Naive thymus-derived CD8-positive, alpha-beta T cell (primary cell): ENCODE measurements at places on chromosomes 16 and 17. TPM values are rescaled to one million over a fixed set of nuclear protein-coding genes. Genes with fewer than 3 reads are reported as not detected.

DNA sequence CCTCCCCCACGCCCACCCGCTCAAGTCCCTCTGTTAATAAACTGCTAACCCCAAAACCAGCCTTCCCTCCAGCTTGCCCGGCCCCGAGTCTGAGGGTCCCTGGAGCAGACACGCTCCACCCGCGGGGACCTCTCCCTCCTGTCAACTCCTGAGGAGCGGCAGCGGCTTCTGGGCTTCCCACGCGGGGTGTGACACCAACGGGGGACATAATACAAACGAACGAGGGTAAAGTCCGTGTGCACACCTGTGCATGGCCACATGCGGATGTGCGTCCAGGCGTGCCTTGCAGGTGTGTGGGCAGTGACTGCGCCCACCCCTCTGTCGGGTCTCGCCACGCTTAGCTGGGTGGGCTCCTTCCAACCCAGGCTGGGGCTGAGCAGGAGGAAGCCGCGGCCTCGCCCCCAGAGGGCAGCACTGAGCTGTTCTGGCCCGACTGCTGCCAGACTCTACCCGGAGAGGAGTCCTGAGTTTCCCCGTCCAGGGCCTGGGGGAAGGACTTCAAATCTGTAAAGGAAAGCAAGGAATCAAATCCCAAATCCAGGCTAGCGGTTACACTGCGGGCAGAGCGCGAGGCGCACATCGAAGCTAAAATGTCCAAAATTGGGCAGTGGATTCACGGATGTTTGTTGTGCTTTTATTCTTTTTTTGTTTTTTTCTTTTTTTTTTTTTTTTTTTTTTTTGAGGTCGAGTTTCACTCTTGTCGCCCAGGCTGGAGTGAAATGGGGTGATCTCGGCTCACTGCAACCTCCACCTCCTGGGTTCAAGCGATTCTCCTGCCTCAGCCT lies 24.2 kb upstream of the KRT17 start:
- DNase-seq = peak; percentile 67
- peaks cover 10% of the 10 kb centered on the region for H3K4me1 ChIP-seq
- no peaks in the 10 kb centered on the region for H3K36me3 ChIP-seq
- no peaks in the 10 kb centered on the region for H3K27me3 ChIP-seq
- H3K27ac ChIP-seq = peak overlapping the region; percentile 93

DNA sequence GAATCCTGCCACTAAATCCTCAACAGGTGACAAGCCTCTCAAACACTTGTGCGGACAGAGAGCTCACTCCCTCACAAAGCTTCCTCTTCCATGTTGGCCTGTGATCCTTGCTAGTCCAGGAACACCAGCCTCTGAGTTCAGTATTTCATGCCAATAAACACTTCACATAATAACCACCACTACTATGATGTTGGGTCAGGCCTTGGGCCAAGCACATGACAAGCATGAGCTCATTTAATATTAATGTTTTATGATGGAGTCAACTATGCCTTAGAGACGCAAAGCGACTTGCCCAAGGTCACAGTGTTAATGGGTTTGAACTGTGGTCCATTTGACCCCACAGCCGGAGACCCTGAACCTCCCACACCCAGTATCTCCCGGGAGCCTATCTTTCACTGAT lies 129.1 kb downstream of the GAS7 start:
- no peak overlapping the region for H3K27ac ChIP-seq
- H3K36me3 ChIP-seq = peaks cover 4% of the 10 kb centered on the region
- no peaks in the 10 kb centered on the region for H3K4me1 ChIP-seq
- no peak overlapping the region for H3K4me3 ChIP-seq
- no peak for DNase-seq

GRCh38 chr17:70078549-70078948 lies 3.5 kb downstream of the KCNJ16 start:
- DNase-seq = no peak
- peaks cover under 1% of the 10 kb centered on the region for H3K27me3 ChIP-seq
- H3K36me3 ChIP-seq = no peaks in the 10 kb centered on the region
- no peaks in the 10 kb centered on the region for H3K4me1 ChIP-seq

DNA sequence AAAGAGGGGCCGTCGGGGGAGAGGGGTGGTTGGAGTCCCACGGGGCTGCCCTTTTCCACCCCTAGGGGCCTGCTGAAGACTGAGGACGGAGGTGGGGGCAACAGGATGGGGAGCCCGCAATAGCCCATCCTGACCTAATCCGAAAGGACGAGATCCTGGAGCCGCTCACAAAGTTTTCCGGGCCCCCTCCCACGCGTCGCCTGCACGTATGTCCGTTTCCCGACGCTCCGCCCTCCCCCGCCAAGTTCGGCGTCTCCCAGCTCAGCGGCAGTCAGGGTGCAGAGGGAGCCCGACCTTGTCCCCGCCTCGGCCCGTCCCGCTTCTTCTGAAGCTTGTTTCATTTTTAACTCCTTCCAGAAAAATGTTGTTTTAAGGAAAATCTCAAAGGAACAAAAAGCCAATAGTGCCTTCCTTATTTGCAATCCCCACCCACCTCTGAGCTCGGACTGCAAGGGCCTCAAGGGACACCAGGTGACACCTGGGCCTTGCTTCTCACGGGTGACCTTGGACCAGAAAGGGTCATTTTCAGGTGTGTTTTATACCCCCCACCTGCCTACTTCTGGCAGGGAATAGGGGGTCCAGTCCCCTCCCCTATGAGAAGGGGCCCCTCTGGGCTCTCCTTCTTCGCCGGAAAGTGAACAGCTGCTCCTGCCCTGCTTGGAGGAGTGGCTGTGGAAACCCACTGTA lies 3.4 kb upstream of the ZNF423 start:
- peaks cover 16% of the 10 kb centered on the region for H3K27me3 ChIP-seq
- DNase-seq = no peak
- no peaks in the 10 kb centered on the region for H3K36me3 ChIP-seq
- peak overlapping the region; percentile 60 for H3K4me3 ChIP-seq
- H3K4me1 ChIP-seq = peaks cover 11% of the 10 kb centered on the region
- no peak overlapping the region for H3K27ac ChIP-seq

- no peak overlapping the region for H3K27ac ChIP-seq
- no peaks in the 10 kb centered on the region for H3K4me1 ChIP-seq
- H3K36me3 ChIP-seq = no peaks in the 10 kb centered on the region
- H3K4me3 ChIP-seq = no peak overlapping the region
- H3K27me3 ChIP-seq = no peaks in the 10 kb centered on the region
Observed at GRCh38 chr17:50799582-50799981, 32.3 kb upstream of the ANKRD40CL start.

GRCh38 chr17:78294776-78295175 lies 63.3 kb downstream of the TMEM235 start:
- no peak overlapping the region for H3K27ac ChIP-seq
- H3K4me3 ChIP-seq = no peak overlapping the region
- H3K36me3 ChIP-seq = no peaks in the 10 kb centered on the region

- H3K4me1 ChIP-seq = peaks cover 39% of the 10 kb centered on the region
- no peaks in the 10 kb centered on the region for H3K36me3 ChIP-seq
- DNase-seq = peak; percentile 72
- peak overlapping the region; percentile 77 for H3K4me3 ChIP-seq
- peak overlapping the region; percentile 27 for H3K27ac ChIP-seq
Observed at GRCh38 chr17:55413825-55414489, 7.7 kb downstream of the MMD start.

DNA sequence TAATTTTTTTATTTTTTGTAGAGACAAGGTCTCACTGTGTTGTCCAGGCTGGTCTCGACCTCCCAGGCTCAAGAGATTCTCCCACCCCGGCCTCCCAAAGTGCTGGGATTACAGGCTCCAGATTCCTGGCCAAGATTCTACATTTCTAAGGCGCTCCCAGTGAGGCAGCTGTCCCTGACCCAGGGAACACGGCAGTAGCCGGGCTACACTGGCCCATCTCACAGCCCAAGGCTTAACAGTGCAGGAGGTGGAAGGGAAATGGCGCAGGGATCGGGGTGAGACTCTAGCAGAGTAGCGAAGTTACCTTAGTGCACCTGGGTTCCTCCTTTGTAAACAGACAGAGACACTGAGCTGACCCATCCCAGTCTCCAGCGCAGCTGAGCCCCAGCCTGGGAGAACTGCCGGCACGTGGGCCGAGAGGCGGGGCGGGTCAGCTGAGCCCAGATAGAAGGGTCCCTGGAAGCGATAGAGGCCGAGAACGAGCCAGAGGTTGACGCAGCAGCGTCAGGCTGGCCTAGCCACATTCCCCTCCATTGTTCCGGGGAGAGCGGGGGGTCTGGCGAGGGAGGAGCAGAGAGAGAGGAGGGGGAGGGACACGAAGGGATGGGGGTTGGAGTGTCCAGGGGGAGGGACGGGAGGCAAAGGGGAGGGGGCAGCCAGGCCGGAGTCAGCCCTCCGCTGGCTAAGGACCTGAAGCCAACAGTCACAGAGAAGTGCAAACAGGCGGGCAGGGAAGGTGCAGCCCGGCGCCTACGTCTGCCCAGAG lies 2.5 kb downstream of the CARHSP1 start:
- no peak for DNase-seq
- H3K27me3 ChIP-seq = no peaks in the 10 kb centered on the region
- peak overlapping the region; percentile 74 for H3K27ac ChIP-seq
- H3K4me3 ChIP-seq = peak overlapping the region; percentile 80
- H3K4me1 ChIP-seq = peaks cover 38% of the 10 kb centered on the region
- H3K36me3 ChIP-seq = peaks cover 1% of the 10 kb centered on the region

- H3K4me1 ChIP-seq = peaks cover 20% of the 10 kb centered on the region
- no peak overlapping the region for H3K27ac ChIP-seq
- H3K36me3 ChIP-seq = no peaks in the 10 kb centered on the region
- DNase-seq = no peak
- H3K27me3 ChIP-seq = no peaks in the 10 kb centered on the region
Observed at GRCh38 chr16:2690852-2691251, 8.5 kb downstream of the KCTD5 start.

DNA sequence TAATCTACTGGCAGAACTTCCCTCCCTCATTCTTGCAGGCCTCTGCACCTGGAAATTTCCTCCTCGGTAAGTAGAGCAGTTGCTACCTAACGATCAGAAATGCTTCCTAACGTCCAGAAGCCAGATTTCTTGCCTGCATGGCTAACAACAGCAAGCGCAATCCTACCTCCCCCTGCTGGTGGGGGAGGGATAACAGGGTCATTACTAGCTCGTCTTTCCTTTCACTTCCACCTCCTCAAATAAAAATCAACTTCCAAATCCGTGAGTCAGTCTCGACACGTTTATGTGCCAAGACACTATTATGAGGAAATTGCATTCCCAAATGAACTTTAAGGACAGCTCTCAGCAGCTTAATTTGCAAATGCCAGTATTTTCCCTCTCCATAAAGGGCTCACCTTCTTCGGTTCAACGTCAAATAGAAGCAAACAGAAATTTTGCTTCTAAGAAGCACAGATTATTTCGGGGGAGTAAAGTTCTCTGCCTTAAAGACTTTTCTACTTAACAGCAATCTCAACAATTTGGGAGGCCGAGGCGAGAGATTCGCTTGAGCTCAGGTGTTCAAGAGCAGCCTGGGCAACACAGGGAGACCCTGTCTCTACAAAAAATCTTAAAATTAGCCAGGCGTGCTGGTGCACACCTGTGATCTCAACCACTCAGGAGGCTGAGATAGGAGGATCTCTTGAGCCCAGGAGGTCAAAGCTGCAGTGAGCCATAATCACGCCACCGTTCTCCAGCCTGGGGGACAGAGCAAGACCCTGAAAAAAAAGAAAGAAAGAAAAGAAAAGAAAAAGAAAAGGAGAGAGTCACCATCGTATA lies 188.6 kb upstream of the PSMD7 start:
- peaks cover 9% of the 10 kb centered on the region for H3K4me1 ChIP-seq
- no peaks in the 10 kb centered on the region for H3K27me3 ChIP-seq
- no peak for DNase-seq
- no peaks in the 10 kb centered on the region for H3K36me3 ChIP-seq
- H3K4me3 ChIP-seq = peak overlapping the region; percentile 58
- H3K27ac ChIP-seq = no peak overlapping the region

The GPR142 gene
- total RNA-seq = not detected

The CA5A gene
- not detected for total RNA-seq

The SLC52A1 gene
- 0.25 TPM for total RNA-seq

The COQ9 gene
- 35.8 TPM for total RNA-seq

The NAA38 gene
- total RNA-seq = 16.0 TPM
